ENCODE measurements at places on chromosomes 1 and 21.
A peak's percentile ranks its signal among the peaks of the same experiment; 100 is the strongest.

DNA sequence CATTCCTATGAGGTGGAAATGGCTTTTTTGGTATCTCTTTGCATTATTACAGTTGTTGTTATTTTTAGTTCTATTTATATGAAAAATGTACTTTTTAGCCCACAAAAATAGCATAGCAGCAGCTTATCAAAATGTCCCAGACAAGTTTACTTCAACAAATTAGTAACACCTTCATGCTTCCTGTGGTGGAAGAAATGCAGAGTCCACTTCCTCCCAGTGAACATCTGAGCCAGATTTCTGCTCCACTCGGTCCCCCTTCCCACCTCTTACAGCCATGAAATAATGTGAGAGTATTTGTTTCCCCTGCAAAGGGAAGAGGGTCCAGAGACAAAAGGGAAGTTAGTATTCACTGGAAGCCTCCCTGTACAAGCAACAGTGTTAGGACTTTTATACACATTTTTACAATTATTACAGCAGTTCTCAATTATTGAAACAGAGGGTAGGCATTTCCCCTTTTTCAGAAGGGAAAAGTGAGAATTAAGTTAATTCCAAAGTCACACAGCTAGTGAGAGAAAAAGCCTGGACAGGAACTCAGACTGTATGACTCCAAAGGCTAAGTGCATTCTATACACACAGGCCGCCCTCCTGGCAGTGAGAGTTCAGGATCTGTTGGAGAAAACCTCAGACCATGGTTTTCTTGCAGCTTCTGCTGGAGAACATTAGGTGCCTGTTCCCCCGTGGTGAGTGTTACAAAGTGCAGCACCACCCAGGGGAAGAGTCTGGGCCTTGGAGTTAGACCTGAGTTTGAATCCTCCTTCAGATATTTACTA is 126.5 kb downstream of the PBX1 start:
- no peak for DNase-seq

DNA sequence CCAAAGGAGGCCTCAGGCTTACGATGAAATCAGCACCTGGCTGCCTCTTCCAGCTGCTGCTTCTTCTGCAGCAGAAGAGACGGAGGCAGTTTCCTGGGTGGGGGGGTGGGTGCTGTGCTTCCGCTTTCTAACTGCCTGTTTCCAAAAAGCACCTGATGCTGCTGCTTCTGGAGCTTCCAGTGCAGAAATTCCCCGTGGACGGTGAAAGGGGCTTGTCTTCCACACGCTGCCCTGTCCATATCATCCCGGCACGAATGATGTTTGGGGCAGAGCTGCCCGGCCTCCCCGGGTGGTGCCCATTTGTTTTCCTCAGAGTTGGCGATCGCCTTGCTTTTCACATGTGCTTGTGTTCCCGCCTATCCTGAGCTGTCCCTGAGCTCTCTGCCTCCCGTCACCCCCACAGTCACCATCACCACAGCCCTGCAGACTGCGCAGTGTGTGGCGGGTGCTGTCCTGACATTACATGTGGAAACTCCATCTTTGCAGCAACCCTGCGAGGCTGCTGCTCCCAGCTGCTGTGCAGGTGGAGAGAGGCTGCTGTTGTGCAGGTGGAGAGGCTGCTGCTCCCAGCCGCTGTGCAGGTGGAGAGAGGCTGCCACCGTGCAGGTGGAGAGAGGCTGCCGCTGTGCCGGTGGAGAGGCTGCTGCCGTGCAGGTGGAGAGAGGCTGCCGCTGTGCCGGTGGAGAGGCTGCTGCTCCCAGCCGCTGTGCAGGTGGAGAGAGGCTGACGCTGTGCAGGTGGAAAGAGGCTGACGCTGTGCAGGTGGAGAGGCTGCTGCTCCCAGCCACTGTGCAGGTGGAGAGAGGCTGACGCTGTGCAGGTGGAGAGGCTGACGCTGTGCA is 1.8 kb downstream of the TTLL10 start:
- no peak for DNase-seq

- DNase-seq = peak; percentile 41
Observed at GRCh38 chr1:111127923-111128643, 11.8 kb downstream of the DRAM2 start.

DNA sequence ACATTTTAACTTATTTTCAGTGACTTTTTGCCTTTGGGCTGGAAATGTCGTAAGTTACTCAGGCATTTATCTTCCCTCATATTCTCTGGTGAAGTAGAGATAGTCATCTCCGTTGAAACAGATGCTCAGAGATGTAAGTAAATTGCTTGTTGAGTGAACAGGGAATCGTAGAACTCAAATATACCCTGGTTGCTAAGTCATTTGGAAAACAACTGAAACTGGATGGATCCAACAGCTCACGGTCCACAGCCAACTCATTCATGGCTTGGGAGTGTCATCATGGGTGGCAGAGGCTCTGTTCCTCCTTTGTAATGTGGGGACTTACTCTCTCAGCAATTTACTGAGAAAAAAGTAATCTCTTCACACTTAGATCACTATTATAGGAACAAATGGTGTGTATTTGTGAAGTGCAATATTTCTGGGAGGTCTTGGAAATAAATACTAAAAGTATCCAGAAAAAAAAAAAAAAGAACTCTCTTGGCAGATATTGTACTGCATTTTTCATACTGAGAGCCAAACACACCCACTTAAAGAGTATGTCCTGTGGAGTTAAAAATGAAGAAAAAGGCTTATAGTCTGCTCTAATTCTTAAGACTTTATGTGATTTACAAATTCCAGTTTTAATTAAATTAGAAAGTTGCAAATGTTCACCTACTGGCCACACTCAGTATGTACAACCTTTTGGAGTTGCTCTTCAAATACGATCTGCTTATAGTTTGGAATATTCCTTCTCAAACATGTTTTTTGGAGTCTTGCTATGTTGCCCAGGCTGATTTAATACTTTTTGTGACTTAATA is 107.4 kb downstream of the LEPR start:
- DNase-seq = no peak

DNA sequence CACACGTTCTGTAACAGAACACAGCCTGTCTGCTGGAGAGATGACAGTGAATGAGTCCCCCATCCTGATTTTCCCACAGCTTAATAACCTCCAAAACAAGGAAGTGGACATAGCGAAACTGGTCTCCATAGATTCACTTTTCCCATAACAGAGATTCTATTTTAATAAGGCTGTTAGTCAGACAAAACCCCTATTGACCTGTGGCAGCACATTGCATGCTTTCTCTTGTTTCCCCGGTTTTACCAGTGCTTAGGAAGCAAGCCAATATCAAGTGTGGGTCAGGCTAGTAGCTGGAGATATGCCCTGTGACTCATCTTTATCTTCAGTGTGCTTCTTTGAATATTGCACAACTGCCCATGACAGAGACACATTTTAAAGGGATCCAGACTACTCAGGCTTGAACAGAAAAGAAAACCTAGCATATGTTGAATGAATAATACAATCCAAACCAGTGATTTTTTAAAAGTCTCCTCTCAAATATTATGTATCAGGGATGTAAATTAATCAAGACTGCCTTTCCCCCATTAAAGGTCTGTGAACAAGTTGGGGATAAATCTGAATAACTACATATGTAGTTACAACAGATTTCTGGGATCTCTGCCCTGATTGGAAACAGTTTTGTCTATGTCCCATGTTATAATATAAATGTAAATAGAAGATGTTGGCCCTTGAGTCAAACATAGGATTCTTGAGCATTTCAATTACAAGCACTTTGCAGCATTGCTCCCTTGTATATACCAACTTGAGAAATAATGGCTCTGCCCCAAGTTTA is 11.9 kb upstream of the CLDN8 start:
- no peak for DNase-seq
